T-helper 2 cell (primary cell): ENCODE measurements at places on chromosomes 4 and X.

DNA sequence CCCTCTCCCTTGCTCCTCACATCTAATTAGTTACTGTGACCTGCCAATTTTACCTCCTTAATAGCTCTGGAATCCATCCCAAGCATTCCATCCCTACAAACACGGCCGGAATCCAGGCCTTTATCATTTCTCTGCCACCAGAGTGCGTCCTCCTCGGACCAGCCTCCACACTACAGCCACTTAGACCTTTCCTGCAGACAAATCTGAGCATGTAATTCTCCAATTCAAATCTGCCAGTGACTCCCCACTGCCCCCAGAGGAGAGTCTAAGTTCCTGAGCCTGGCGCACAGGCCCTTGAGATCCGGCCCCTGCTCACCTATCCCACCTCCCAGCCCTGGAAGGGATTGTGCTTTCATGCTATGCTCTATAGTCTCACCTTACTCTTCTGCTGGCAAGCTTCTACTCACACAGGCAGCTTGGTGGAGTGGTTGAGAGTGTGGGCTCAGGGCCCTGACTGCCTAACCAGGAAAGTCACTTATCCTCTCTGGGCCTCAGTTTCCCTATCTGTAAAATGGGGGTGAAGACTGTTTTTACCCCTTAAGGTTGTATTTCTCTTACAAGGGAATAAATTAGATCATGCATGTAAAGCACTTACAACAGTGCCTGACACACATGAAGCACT, 31.2 kb downstream of the PJA1 start:
- no peak for DNase-seq

- DNase-seq: no peak
Observed at GRCh38 chrX:136586386-136586785, 54.4 kb downstream of the VGLL1 start.

- DNase-seq: no peak
Observed at GRCh38 chr4:15716115-15716514, 13.2 kb downstream of the BST1 start.

DNA sequence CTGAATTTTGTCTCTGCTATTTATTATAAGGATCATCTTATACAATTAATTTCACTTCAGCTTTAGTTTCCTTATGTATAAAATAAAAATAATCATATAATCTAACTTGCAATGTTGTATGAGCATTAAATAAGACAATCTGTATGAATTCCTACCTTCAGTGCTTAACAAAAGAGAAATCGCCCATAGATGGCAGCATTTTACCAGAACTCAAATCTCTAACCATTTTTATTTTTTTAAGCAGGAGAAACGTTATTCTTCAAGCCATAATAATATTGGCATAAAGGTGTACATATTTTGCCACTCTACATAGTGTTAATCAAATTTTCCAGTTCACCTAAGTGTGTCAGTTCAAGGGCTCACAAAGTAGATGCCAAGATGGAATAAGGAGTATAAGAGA, 78.8 kb downstream of the TMEM47 start:
- DNase-seq: no peak

- no peak for DNase-seq
Observed at GRCh38 chr4:168604496-168605373, 107.9 kb downstream of the PALLD start.

DNA sequence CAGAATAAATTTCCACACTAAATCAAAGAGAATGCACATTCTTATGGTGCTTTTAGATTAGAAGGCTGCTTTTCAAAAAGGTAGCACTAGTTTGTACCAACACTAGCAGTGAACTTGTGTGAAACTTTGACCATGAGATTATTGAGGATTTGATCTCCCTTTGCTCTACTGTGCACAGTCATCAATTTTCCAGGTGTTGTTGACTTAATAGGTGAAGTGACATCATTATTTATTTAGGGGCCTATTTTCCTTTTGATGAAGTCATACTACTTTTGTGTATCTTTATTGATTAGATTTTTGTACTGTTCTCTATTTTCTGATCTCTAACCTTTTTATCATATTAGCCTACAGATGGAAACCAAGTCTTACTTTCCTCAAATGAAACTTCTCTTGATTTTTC, 507.9 kb upstream of the LCORL start:
- no peak for DNase-seq

DNA sequence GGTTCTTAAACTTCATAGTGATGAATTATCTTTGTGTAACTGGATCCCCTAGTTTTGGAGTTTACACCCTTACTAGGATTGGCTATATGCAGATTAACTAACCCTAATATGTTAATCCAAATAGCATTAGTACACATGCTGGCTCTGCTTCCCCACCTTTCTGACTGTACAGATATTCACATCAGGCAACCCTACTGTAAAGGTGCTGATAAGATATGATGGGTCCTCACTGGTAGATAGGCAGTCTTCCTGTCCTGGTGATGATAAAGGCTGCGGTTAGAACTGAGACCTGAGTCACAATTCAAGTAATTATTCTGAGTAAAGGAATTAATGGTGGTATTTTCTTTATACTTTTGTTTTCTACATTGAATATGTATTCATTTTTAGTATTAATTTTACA, 118.6 kb downstream of the COL4A5 start:
- no peak for DNase-seq

GRCh38 chrX:13805241-13805640, 11.7 kb downstream of the GPM6B start:
- DNase-seq: no peak

DNA sequence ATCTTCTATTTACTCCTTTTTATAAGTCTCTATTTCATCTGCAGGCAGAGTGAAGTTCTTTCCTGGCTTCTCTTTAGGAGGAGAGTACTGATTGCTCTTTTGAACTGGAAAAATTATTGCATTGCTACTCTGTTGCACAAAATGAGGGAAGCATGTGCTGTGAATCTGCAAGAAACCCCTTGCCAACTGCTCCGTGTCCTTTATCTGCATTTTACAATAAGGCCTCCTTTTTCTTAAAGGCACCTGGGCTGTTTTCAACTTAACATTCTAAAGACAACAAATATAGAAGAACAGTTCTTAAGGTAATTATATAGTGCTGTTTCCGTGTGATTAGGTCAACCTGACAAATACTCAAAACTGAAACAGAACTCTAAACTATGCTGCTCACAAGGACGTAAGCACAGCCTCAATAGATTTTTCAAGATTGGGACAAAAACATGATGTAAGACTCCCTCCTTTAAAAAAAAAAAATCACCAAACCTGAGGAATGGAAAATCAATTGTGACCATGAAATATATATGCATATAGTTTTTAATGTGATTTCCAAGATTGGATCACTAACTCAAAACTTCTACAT, 716.6 kb upstream of the INTU start:
- no peak for DNase-seq

DNA sequence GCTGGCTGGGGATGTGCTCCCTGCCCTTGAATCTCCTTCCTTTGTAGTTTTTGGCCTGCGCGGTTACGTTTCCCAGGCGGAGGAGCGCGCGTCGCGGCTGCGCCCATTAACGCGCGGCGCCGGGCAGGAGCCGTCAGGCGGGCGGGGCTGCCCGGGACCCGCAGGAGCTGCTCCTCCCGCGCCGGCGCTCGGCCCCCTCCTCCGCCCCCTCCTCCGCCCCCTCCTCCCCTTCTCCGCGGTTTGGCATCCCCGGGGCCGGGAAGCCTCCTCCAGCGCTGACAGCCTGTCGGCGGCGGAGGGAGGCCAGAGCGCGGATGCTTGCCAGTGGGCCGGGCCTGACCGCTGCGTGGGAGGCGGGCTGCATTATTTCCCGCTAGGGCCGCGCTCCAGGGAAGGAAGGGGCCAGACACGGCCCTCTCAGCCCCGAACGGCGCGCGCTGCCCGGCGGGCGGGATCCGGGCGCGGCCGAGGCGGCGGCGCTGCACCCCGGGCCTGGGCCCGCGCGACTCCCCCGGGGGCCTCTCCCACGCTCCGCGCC, at the start of gene DCLK2:
Gene DCLK2, plus strand, starts transcription at position 405 of the 538 bp plus-strand sequence. CDS start 583 bp downstream, outside the sequence.
- DNase-seq: no peak

DNA sequence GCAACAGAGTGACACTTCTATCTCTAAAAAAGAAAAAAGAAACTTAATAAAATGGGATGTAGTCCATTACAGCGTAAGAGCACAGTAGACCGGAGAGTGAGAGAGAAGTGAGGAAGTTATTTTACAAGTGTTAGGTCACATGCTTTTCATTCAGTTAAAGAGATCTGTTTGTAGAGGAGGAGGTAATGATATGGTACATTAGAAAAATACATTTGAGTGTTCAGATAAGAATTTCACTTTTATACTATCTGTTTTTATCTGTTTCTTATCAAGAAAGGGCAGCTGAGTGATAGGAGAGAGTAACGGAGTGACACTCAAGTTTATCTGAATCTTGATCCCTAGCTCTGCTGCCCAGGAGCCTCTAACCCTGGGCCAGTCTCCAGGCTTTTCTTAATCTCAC, 38.9 kb downstream of the FNIP2 start:
- DNase-seq: no peak

DNA sequence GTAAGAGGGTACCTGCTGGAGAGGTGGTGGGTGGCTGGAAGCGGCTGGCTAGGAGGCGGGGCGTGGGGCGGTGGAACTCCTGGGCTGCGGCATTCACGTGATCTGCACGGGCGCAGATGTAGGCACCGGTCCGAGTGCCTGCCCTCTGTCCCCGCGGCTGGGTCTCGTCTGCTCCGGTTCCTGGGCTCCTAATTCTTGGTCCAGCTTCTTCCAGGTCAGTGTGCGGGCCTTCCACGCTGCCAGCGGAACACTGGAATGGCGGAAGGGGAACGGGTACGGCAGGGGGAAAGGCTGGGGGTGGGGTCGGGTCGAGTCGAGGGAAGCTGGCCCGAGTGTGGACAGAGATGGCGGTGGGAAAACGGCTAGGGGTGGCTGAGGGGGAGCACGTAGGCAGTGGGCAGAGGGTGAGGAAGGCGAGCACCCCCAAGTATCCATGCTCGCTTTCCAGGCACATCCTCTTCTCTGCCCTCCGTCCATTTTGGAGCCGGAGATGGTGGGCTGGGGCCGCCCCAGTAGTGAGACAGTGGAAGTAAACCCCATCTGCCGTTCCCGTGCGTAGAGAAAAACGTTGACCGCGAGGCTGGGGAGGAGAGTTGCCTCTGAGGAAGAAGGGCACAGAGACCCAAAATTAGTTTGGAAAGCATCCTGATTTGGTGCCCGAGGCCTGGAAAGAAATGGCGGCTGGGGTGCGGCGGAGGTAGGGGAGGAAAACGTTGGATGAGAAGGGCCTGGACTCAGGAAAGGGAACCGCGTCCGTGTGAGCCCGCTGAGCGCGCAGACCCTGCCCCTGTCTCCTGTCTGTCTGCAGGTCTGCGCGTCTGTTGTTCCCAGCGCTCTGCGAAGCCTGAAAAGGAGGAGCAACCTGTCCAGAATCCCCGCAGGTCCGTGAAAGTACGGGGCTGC, at the start of gene TCEAL4:
Gene TCEAL4, plus strand, starts transcription at position 105 of the 903 bp plus-strand sequence. CDS start 1,161 bp downstream, outside the sequence.
- DNase-seq: no peak

DNA sequence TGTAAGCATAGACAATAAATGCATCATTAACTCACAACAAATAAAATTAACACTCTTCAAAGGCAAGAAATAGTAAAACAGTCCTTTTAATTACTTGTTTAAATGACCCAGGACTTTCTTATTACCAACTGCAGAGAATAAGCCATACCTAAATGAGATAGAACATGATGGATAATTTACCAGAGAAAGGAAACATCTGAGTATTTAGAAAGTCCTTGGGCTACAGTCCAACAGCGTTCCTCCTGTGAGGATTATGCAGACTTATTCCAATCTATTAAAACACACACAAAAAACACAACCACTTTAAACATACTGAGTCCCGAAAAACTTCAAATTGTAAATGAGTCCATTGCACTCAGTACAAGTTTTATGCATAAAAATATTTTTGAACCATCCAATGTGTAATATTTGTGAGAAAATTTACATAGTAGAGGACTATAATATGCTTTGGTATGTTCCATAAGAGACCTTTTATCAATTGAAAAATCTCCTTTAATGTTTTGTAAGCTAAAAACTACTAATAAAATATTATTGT, 129.2 kb downstream of the NR3C2 start:
- no peak for DNase-seq

- DNase-seq: no peak
Observed at GRCh38 chr4:7659429-7660175, 224.9 kb upstream of the PSAPL1 start.

DNA sequence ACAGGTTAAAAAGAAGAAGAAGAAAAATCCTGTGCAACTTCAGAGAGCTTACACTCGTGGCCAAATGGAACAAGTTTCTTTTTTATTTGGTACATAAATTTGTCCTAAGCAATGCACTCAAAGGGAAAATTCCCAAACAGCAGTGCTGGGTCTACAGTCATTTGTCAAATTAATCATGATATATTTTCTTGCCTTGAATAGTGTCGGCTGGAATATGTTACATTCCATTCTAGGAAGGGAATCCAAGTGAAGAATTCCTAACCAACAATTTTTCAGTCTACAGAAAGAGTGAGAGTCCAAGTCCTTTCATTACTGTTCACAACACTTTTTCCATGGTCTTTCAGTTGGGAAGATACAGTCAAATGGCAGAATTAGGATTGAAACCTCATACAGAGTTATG, 63.9 kb downstream of the HAND2 start:
- no peak for DNase-seq

DNA sequence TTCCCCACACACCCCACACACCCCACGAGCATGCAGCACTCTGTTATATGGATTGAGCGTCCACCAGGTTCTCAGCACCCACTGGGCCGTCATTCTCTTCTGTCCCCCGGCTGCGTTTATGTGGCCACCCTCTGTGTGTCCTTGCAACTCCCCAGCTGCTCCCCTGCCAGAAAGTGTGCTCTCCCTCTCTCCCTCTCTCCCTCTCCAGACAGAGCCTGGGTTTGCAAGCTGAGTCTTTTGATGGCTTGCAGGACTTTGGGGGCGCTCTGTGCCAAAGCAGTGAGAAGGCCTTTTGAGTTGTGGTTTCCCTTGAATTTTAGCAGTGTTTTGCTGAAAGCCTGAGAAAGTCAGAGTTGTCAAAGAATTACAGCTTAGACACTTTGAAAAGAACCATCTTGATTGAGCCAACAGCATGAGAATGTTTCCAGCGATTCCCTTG, 173.5 kb downstream of the DCLK2 start:
- DNase-seq: no peak

DNA sequence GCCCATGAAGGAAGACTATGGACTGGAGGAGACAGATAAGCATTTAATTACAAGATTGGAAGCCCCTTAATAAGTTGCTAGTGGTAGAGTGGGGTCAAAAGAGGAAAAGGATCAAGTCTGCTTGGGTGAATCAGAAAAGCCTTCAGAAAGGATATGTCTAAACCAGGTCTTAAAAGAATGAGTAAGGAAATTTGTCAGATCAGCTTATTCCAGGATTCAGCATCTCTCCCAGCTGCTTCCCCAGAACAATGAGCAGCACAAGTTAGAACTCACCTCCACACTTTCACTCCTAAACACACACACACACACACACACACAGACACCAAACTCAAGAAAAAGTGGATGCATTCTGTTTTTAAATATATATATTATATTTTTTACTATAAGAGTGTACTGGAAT, 166.5 kb downstream of the CPEB2 start:
- no peak for DNase-seq

DNA sequence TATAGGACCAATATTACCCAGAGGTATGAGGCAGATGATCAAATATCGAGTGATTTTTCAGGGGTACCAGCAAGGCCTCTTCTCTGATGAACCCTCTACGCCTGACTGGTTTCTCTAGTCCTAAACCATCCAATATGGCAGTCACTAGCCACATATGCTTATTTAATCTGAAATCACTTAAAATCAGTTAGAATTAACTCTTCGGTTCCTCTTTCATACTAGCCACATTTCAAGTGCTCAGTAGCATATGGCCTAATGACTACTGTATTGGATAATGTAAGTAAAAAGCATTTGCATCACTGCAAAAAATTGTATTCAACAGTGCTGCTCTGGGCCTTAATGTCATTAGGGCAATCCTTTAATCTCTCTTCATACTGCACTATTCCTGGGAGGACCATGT, 4.4 kb upstream of the APBB2 start:
- DNase-seq: no peak
